H4 (cell line): ENCODE measurements at places on chromosomes 2 and 18. TPM values are rescaled to one million over a fixed set of nuclear protein-coding genes. Genes with fewer than 3 reads are reported as not detected.

Gene KLHL41
- total RNA-seq = 0.23 TPM in 1 of 2 replicates, not detected in the other

Gene STPG4
- not detected in 2 replicates for total RNA-seq

Gene SMAD2
- 102 and 113 TPM in 2 replicates for total RNA-seq

Gene ABCG5
- not detected in 2 replicates for total RNA-seq

Gene TUBA4B
- not detected in 2 replicates for total RNA-seq

Gene PKDCC
- total RNA-seq = 10.2 and 17.2 TPM in 2 replicates

Gene DPP4
- not detected in 2 replicates for total RNA-seq
